Activated CD4-positive, alpha-beta T cell treated with anti-CD3 and anti-CD28 coated beads, Interleukin-2, amount 50 U/mL, for 48 hours (primary cell): ENCODE measurements at places on chromosomes 4 and X.
A peak's percentile ranks its signal among the peaks of the same experiment; 100 is the strongest.

DNA sequence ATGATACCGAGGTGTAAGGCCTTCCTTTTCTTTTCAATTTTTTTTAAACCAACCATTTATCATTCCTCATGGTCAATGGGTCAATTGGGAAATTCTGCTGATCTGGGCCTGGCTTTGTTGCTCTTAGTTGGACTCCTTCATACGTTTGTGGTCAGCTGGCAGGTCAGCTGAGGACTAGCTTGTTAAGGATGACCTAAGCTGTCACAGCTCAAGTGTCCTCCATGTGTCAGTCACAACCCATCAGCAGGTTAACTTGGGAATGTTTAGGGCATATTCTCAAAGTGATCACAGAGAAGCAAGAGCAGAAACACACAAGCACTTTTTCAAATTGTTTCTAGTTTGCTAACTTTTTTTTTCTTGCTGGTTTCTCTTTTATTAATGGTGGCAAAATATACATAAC, 117.4 kb upstream of the MAB21L2 start:
- DNase-seq, result no peak

GRCh38 chr4:98996056-98996764, 689 bp downstream of the METAP1 start:
- DNase-seq, result peak; percentile 36

GRCh38 chr4:156261230-156261629, 307.6 kb upstream of the CTSO start:
- DNase-seq, result no peak

DNA sequence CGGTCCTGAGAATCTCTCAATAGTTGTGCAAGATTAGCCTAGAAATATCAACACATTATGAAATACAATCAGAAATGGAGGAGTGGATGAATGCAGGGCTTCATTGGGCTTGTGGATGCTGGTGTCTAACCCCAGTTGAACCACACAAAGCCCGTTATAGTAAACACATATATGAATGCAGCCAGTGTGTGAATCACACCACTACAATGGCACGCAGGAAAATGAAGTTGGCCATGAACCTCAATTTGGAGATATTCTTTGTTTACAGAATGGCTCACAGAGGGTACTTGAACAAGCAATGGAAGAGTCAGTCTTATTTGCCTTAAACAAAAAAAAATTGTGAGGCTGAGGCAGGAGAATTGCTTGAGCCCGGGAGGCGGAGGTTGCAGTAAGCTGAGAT, 57.8 kb downstream of the SOD3 start:
- no peak for DNase-seq

DNA sequence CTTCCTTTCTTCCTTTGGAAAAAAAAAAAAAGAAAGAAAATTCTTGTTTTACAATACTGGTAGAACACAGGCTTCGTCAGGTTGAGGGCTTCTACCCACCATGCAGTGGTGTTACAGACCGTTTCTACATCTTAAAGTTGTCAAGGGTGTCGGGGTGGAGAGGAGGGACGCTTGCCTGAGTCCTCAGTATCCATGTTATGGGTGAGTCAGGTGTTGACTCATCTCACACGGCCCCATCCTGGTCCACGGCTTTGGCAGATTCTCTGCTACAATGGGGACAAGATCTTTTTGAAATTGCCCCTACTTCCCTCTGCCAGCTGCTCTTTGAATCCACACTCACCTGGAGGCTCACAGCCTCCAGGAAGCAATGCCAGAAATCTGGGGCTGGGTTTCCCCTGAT, 310.3 kb upstream of the ZFP42 start:
- no peak for DNase-seq
